ENCODE measurements at places on chromosomes 7 and 10.

GRCh38 chr7:65477326-65477725, 103.7 kb downstream of the ZNF92 start:
- no peak for DNase-seq

GRCh38 chr7:129719980-129720732, 108.6 kb downstream of the NRF1 start:
- no peak for DNase-seq

- DNase-seq = no peak
Measured at GRCh38 chr10:22016046-22016705, 12.6 kb upstream of the DNAJC1 start.

DNA sequence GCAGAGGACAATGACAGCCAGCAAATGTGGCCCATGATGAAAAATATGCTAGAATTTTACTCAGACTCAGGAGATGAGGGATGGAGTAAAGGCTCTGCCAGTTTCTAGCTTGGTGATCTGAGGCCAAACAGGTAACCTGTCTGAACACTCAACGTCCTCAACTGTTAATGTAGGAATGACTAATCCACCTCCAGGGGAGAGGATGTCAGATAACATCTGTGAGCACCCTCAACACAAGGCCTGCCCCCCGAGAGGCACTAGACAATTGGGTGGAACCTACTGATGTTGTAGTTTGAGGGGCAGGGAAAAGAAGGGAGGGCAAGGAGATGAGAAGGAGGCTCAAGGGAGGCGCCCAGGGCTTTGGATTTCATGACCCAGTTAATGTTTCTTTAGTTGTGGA, 445.1 kb downstream of the PLXNA4 start:
- DNase-seq = no peak

- no peak for DNase-seq
Measured at GRCh38 chr7:471866-472639, 47.6 kb downstream of the PDGFA start.

DNA sequence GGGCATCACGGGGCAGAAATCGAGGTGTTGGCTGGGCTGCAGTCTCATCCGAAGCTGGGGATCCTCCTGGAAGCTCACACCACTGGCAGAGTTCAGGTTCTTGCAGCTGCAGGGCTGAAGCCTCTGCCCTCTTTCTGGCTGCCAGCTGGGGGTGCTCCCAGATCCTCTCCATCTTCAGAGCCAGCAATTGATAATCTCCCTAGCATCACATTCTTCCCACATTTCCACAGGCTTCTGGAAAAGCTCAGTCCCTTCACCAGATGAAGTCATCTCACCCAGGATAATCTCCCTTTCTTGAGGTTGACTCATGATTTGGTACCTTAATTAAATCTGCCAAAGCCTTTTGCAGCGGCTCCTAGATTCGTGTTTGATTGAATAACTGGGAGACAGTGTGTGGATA, 55.2 kb downstream of the NRP1 start:
- no peak for DNase-seq

- DNase-seq = no peak
Measured at GRCh38 chr7:78225534-78225933, 427.0 kb downstream of the PHTF2 start.

Measured in tibial nerve (tissue), 4 donors.